ENCODE measurements at places on chromosomes 3 and 15.

DNA sequence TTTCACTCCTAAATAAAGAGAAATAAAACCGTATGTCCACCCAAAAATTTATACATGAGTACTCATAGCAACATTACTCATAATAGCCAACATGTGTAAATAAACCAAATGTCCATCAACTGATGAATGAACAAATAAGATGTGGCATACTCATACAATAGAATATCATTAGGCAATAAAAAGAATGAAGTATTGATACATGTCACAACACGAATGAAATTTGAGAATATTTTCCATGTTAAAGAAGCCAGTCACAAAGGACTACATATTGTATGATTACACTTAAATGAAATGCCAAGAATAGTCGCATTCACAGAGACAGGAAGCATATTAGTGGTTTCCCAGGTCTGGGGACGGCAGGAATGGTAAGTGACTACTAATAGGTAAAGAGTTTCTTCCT, 869.2 kb downstream of the IGSF11 start:
- DNase-seq: no peak

GRCh38 chr15:68776477-68777270, 44.0 kb downstream of the ANP32A start:
- DNase-seq: no peak

- no peak for DNase-seq
Measured at GRCh38 chr3:13976469-13976868, 96.6 kb upstream of the WNT7A start.

DNA sequence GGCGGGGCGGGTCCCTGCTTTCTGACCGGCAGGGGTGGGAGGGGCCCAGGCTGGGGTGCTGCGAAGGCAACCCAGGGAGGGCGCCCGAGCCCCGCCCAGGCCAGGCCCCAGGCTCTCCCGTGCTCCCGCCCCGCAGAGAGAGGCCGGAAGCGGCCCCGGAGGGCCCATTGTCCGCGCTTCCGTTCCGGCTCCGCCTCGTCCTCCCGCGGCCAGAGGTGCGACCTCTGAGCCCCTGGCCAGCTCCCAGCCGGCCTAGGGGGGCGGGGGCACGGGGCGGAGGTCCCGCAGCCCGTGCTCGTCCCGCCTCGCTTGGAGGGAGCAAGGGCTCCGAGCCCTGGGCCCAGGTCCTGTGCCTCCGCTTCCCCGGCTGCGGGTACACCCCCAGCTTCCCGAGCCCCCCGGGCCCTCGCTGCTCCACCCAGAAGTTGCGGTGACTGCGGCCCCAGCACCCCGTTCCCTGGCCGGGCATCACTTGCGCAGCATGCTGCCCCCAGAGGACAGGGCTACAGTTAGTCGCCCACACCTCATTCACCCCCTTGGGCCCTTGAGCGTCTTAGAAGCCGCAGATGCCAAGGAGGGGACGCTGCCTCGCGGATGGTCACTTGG, 20.4 kb upstream of the PLXND1 start:
- peak; percentile 64 for DNase-seq

DNA sequence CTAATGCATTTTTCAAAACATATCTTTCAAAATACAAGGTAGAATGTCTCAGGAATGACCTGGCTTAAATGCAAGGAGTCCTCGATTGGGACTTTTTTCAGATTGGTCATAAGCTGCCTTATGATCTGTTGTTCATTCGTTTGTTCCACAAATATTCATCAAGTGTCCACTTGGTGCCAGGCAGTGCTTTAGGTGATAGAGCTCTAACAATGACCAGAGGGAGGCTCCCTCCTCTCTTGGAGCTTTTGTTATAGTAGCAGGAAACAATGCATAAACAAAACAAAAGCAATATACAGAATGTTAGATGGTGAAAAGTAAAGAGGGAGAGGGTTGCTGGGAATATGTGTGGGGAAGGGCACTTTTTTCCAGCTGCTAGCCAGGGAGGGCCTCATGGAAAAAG, 156.1 kb downstream of the MCTP2 start:
- no peak for DNase-seq

DNA sequence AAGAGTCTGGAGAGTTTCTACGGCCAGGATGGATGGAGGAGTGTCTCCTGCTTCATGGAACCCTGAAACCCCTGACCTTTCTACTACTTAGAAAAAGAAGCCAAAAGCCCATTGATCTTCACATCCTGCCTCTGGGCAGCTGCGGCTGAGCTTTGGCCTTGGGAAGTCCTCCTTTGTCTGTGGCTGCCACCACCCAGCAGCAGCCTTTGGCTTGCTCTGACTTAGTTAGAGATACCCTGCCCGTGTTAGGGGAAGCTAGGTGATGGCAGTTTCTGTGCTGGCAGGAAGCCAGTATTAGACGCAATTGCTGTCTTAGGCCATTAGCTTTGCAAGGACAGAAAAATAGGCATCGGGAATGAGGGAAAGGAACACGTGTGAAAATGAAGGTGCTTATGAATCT, 18.8 kb downstream of the APH1B start:
- DNase-seq: no peak

DNA sequence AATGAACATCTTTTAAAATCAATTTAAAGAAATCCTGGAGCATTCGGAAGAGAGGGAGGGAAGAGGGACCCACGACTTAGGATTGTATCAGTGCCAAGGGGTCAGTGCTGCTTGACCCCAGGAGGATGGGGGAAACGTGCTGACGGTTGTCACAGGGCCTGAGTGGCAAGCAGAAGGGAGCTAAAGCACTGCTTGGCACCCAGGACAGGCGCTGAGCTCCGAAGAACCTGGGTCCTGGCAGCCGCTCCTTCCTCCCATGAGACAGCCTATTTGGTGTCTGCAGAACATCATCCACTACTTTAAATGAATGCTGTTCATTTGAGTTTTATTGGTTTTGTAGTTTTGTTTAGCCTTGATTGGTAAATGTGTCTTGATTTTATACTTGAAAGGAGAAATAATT, 54.5 kb downstream of the RGMA start:
- no peak for DNase-seq

DNA sequence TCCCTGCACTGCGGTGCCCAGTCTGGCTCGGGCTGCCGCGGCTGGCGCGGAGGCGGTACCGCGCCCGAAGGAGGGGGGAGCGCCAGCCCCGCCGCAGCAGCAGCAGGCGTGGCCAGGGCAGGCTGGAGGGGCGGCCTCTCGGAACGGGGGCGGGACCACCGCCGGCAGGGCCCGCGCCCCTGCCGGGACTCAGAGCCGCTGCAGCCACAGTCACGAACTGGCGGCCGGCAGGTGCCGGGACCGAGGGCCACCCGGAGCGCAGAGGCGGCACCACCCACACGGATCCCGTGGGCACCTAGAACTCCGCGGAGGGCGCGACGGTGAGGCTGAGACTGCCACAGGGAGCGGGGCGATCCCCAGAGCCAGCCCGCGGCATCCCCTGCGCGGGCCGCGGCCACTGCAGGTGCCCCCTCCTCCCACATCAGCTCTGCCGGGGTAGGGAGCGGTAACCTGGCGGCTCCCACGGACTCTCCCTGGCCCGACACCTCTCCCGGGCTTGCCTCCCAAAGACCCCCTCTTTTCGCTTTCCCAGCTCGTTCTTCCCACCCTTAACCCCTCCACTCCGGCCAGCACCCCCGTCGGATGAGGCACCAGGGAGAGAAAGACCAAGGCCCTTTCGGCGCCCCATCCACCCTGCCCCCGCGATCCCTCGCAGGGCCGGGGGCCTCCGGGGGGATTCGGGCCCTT, at the start of gene VWA5B2:
VWA5B2 (plus strand) TSS at position 192 of the 687 bp plus-strand sequence. CDS start 944 bp downstream, outside the sequence.
- DNase-seq: peak; percentile 14

DNA sequence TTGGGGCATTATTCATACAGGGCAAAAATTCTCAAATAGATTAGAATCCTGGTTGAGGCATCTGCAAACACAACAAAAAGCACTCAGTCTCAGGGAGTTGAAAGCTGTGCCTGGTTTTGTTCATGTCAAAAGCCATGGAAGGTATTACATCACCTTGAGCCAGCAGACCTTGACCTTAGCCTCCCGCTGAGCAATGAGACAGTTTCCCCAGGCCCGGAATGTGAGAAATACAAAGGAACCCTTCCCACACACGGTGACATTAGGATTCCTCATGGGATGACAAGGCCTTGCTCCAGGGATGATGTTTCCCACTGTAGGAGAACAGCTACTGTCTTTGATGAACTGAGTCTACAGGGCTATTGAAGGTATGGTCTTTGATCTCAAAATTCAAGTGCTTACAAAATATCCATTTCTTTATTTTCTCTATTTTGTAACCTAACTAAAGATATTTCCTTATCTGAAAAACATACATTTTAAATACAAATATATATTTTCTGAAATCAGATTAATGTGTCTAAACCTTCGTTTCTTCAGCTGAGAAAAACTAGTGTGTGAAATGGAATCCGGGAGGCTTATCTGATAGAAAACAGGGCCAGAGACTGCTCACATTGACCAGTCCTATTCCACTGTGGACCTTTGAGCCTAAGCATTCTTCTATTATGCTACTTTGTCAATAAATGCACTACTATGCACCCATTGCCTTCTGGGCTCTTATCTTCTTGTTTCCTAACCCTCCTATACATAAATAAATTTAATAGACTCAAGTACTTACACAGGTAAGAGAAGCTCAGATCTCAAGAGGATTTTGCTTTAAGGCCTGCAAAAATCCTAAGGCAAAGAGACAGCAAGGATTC, 298.2 kb downstream of the KBTBD8 start:
- DNase-seq: no peak

DNA sequence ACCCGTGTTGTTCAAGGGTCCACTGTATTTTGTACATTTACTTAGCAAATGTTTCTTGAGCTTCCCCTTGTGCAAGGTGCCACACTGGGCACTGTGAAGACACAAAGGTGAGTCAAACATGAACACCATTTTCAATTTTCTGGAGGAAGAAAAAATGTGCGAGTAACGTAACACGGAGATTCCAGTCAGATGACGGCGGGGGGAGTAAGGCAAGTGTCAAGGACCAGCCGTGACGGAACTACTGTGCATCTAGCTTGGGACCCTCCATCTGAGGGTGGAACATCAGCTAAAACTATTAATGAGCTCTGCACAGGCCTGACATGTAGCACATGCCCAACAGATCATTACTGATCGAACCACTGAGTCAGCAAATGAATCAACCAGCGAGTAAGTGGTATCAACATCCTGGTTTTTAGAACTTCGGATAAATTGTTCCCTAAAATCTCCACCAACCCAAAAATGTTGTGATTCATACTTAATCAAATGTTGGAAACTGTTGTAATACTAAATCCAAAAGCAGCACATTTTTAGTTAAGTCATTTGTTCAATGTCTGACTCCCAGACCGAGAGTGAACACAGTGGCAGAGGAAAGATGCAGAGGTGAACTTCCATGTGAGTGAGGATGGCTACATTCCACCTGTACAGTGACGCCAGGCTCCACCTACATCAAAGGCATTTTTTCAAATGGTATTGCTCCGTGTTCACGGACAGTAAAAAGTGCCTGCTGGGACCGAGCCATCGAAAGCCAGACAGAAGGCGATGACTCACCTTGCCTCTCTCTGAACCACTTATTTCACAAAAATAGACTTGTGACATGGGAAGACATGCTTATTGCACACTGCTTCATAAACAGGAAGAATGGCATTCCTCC, 172.2 kb downstream of the ATP10A start:
- peak; percentile 27 for DNase-seq
